Thoracic aorta (tissue), 2 donors: ENCODE measurements at places on chromosomes 11 and 22.

DNA sequence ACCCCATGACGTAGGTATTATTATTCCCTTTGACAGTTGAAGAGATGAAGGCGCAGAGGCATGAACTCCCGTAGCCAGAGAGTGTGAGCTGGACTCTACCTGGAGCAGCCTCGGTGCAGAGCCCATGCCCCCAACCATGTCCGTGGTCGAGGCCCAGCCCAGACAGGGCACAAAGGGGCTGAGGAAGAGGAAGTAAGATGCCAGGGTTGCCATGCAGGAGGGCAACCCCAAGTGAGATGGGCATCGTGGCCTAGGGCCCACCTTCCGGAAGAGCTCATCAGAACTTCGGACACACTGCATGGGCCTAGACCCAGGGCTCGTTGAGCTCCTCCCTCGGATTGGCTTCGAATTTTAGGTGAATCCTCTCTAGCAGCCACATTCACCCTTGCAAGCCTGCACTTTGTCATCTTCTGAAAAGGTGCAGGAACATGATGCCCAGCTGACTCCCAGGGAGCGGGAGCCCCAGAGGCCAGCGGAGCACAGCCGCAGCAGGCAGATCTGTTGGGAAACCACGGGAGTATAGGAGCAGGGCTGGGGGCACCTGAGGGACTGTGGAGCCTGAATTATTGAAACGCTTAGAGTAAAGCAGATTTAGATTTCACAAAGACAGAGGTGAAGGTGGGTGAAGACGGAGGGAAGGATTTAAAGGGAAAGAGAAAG is 29.0 kb upstream of the JAM3 start:
- peaks cover 8% of the 10 kb centered on the region for H3K4me1 ChIP-seq
- DNase-seq, result no peak
- H3K27me3 ChIP-seq, result no peaks in the 10 kb centered on the region

DNA sequence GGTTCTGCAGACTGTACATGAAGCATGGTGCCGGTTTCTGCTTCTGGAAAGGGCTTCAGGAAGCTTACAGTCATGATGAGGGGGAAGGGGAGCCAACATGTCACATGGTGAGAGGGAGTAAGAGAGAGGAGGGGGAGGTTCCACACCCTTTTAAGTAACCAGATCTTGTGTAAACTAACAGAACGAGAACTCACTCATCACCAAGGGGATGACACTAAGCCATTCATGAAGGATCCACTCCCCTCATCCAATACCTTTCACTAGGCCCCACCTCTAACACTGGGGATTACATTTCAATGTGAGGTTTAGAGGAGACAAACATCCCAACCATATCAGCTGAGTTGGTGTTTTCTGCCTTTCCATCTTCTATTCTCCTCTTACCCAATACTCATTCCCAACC is 83.5 kb downstream of the BDNF start:
- H3K4me1 ChIP-seq, result no peaks in the 10 kb centered on the region
- no peak overlapping the region for H3K27ac ChIP-seq
- no peak for DNase-seq
- no peak overlapping the region for H3K4me3 ChIP-seq
- H3K27me3 ChIP-seq, result no peaks in the 10 kb centered on the region

- H3K36me3 ChIP-seq, result no peaks in the 10 kb centered on the region
- H3K4me1 ChIP-seq, result peaks cover 3% of the 10 kb centered on the region
- DNase-seq, result no peak
These were observed 4.9 kb upstream of the ATP6V1E1 start for GRCh38 chr22:17633217-17633997.

DNA sequence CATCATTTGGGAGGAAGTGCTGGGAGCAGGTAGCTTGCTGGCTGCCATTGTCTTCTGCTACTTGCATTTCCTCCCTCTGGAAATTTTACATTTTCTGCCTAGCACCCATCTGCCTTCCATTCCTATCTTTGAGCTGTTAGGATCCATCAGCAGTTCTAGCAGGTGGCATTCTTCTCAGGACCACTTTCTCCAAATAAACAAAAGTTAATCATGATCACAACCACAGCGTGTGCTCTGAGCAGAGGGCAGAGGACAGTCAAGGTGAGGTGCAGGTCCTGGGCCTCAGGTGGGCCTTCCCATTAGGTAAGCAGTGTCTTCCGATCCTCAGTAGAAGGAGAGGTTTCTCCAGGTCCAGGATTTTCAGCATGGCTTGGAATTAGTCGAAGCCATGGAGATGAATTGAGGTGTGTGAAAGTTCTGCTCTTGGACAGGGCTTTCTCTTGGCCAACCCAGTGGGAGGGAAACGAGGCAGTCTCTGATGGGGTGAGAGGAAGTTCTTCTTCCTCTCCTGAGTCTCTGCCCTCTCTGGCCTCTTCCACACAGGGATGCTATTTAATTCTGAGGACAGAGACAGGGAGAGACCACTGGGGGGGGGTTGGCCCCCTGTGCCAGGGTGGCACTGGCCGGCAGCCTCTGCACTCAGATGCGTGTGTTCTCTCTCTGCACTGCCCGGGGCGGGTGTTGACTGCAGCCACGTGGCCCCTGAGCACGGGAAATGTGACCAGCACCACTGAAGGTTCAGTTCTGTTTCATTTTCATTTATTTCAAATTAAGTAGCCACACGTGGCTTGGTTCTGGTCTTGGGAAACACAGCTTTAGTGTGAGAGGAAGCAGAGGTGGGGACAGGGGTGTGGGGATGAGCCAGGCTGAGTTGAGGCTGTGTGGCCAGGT is 170.8 kb downstream of the TBC1D22A start:
- H3K4me3 ChIP-seq, result no peak overlapping the region
- no peak overlapping the region for H3K27ac ChIP-seq
- no peaks in the 10 kb centered on the region for H3K36me3 ChIP-seq
- H3K4me1 ChIP-seq, result no peaks in the 10 kb centered on the region
- no peak for DNase-seq

DNA sequence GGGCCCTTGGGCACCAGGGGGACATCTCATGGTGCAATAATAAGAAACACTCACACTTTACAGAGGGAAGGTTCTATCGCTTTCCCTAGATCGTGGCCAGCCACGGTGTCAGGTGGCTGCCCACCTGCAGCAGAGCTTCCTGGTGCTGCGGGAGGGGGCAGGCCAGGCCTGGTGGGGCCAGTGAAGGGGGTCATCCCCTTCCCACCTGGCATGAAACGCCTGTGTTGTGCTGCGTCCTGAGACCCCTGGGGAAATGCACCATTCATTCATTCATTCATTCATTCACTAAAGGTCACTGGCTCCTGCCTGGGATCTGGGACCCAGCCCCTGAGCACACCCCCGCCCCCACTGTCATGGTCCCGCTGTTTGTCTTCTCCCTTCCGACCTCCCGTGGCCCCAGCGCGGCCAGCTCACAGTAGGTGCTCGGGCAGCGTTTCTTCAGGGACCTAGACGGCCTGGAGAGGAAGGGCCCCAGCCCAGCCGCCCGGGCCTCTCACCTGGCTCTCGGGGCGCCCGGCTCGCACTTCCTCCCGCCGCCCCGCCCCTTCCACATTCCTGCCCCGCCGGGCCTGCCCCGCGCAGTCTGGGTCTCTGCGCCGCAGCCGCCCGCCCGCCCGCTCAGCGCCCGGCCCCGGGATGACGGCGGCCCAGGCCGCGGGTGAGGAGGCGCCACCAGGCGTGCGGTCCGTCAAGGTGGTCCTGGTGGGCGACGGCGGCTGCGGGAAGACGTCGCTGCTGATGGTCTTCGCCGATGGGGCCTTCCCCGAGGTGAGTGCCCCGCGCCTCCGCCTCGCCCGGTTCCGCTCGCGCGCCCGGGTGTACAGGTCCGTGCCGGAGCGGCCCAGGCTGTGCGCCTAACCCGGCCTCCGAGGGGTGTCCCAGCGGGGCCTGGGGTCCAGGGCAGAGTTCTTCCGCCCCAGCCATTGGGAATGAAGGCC is at the start of gene RHOD:
TSS of gene RHOD (plus strand) at position 581 of the 938 bp plus-strand sequence. CDS start at position 637, 56 bp downstream.
- H3K36me3 ChIP-seq, result no peaks in the 10 kb centered on the region

DNA sequence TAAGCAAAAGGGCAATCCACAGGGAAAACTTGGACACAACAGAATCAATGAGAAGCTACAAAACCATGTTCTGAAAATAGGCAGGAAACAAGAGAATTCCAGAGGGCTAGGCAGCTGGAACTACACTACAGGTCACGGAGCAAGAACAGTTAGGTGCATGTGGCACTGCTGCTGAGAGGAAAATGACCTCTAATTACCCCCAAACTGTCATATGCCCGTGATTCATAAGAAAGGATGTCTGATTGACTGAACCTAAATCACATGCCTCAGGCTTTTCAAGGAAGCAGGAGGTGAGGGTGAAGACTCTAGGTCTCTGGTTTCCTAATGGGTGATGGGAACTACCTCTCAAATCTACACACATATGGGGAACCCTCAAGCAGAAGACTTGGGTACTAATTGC is 17.9 kb upstream of the RRAS2 start:
- no peak overlapping the region for H3K4me3 ChIP-seq
- no peak for DNase-seq
- H3K4me1 ChIP-seq, result peaks cover 37% of the 10 kb centered on the region
- no peaks in the 10 kb centered on the region for H3K27me3 ChIP-seq
